ENCODE measurements at places on chromosomes 12 and 14.
A peak's percentile ranks its signal among the peaks of the same experiment; 100 is the strongest.

- peak; percentile 64 for DNase-seq
Observed at GRCh38 chr14:90274808-90275457, 18.6 kb downstream of the PSMC1 start.

DNA sequence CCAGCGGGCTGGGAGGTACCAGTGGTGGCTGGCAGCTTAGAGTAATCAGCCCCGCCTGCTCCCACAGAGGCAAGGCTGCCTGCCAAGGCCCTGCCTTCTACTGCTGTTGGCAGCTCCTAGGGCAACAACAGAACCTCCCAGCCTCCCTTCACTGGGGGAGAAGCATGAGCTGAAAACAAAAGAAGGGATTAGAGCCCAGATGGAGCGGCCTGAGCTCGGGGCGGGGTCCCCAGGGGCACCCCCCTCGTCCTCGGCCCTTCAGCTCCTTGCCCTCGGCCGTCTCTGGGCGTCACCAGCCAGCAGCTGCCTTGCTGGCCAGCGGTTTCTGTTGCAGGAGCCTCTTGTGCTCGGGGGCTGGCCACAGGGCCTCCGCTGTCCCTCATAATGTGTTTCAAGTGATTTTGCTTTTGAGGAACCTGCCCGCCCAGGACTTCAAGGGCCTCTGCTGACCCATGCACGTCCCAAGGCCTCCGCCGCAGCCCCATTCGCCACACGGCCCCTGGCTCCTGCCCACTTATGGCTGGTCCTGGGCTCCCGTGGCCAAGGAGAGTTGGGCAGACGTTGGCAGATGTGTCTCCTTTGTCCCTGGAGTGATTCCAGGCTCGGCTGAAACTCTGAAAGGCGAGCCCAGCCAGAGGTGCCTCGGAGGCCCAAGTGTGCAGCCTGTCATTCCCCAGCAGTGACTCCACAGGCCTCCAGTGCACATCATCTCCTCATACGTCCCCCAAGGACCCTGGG lies 49.7 kb downstream of the PSMA6 start:
- DNase-seq, result peak; percentile 64

- DNase-seq, result no peak
Observed at GRCh38 chr12:13980538-13981295, 685 bp downstream of the GRIN2B start.

DNA sequence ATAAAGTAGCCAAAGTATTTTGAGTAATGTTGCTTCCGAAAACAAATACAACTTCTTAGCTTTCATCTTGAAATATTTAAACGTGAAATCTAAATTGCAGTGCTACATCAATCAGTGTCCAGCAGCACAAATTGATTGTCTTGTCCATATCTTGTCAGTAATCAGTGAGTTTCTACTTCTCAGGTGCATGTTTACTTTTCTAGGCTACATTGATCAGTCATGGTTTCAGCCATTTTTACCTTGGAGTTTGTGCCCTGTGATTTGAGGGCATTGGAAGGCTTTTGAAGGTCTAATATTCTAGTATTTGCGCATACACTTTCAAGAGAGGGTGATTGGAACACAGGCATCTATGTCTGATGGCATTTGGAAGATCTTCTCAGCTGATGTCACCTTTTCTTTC lies 12.4 kb downstream of the RMST start:
- no peak for DNase-seq

GRCh38 chr14:56964895-56965294 lies 154.6 kb upstream of the OTX2 start:
- DNase-seq, result no peak

GRCh38 chr12:49990273-49990672 lies 17.5 kb downstream of the AQP6 start:
- no peak for DNase-seq

DNA sequence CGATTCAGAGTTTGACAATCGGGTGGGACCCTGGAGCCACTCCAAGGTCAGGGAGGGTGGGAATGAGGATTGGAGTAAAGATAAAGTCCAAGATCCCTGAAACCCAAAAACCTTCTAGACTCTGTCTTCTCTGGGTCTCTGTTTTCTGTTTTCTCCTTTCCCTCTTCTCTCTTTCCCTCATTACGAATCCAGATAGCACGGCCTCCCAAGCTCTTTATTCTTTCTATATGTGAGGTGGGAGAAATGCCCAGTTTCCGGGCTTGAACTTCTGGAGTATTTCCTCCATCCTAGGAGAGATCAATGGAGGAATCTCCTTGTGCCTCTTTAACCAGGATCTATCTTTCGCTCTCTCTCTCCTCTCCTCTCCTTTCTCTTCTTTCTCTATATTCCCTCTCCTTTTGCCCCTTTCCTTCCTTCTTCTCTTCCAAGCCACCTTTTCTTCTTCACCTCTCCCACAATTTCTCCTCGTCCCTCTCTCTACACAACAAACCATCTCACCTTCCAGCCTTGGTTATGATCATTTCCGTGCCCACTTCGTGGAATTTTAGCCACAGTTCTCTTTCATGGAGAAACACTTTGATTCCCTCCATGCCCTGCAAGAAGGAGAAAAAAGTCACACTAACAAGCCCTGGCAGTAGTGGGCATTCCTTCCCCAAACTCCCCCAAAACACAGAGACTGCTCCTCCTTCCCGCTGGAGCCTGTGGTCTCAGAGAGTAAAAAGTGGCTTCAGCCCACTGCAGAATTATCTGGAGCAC lies 4.4 kb downstream of the TBX5 start:
- no peak for DNase-seq

GRCh38 chr12:72030277-72030676 lies 91.6 kb downstream of the TPH2 start:
- no peak for DNase-seq

GRCh38 chr12:47808050-47808449 lies 11.7 kb downstream of the HDAC7 start:
- peak; percentile 74 for DNase-seq

- no peak for DNase-seq
Observed at GRCh38 chr12:76183459-76184186, 99.1 kb upstream of the NAP1L1 start.

- DNase-seq, result peak; percentile 40
Observed at GRCh38 chr14:61570549-61571290, 124.6 kb upstream of the HIF1A start.

DNA sequence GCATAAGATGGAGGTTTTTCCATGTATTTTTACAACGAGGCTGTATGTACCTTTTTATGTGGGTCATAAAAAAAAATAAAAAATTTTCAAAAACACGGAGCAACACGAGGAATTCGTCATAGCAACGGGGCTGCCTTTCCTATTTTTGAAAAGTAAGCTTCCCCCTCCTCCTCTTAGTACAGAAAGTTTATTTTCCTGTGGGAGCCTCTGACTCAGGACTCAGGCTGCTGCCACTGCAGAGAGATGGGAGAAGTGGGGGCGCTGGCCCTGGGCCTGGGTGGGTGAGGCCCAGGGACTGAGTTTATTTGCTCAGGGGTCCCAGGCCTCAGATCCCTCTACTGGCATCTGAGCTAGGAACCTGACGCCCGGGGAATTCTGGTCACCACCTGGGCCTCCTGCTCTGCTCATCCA lies 10.2 kb upstream of the CMKLR1 start:
- no peak for DNase-seq

DNA sequence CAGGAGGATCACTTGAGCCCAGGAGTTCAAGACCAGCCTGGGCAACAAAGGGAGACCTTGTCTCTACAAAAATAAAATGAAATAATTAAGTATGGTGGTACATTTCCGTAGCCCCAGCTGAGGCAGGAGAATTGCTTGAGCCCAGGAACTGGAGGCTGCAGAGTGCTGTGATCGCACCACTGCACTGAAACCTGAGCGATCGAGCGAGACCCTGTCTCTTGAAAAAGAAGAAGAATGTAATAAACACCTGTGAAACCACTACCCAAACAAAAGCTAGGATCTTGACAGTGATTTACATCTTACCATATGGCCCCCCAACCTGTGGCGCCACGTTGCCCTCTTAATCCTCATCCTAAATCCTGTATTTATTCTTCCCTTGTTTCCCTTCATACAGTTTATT lies 5.7 kb upstream of the DTX1 start:
- no peak for DNase-seq

DNA sequence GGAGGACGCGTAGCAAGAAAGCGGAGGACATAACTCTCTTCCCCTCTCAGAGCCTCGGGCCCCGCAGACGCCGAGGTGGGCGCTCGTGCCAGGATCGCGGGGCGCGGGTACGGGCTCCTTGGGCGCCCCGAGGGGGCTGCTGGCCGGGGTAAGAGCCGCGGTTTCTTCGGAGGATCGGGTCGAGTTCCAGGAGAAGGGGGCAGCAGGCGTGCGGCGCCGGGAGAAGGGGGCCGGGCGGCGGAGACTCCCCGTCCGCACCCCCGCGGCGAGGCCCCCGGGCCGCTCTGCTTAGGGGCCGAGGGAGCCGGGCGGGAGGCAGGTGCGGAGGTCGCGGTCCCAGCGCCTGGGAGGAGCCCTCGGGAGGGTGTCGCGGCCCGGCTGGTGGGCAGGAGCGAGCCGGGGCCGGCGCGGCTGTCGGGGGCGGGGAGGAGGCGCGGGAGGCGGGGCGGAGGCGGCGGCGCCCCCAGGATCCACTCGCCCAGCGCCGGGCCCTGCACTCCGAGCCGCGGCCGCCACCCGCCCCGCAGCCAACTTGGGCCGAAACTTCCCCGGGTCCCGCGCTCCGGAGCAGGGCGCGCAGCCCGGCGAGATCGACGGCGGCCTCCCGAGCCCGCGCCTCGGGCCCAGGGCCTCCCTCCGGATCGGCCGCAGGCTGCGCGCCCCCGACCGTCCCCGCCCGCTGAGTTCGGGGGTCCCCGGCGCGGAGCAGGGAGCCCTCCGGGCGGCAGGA lies 64.4 kb downstream of the FBXL14 start:
- no peak for DNase-seq

GRCh38 chr12:123905319-123905925 lies 67.2 kb downstream of the CCDC92 start:
- DNase-seq, result peak; percentile 67

DNA sequence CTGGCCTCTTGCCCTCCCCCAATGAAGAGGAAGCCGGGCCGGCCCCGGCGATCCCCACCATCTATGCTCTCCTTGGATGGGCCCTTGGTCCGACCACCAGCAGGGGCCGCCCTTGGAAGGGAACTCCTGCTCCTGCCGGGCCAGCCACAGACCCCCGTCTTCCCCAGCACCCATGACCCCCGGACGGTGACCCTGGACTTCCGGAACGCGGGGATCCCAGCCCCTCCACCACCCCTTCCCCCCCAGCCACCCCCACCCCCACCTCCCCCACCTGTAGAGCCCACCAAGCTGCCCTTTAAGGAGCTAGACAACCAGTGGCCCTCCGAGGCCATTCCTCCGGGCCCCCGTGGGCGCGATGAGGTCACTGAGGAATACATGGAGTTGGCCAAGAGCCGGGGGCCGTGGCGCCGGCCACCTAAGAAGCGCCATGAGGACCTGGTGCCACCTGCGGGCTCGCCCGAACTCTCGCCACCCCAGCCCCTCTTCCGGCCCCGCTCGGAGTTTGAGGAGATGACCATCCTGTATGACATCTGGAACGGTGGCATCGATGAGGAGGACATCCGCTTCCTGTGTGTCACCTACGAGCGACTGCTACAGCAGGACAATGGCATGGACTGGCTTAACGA lies 19.4 kb downstream of the SETD1B start:
- DNase-seq, result no peak

DNA sequence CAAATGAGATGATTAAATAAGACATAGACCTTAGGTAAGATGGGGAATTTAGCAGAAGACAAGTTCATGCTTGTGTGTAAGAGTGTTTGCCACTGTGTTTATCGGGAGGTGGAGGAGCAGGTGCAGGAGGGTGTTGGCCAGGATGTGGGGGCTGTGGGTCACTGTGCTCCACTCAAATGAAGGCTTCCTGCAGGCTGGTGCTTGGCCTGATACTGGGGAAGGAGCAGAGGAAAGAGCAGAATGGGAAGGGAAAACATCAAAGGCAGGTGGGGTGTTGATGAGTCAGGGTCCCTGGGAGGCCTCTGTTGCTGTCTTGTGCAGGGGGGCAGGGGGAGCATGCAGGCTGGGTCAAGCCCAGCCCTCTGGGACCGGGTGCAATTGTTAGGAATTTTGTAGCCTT lies 126.5 kb downstream of the TSPAN9 start:
- no peak for DNase-seq

GRCh38 chr12:95204141-95204866 lies 13.0 kb downstream of the FGD6 start:
- peak; percentile 37 for DNase-seq

DNA sequence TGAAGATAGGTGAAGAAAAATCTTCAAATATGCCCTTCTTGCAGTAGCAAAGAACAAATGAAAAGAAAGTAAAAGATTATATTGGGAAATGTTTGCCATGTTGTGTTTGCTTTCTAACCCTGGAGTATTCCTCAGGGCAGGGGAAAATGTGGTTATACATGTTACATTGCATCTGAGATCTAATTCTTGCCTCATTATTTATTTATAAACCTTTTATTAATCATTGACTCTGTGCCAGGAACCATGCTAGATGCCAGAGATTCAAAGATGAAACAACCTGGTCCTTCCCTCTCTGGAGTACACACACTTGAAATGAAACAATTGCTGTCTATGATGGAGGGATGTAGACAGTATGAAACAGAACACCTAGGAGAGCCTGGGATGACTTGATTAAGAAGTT lies 128.1 kb upstream of the HMGA2 start:
- DNase-seq, result no peak

DNA sequence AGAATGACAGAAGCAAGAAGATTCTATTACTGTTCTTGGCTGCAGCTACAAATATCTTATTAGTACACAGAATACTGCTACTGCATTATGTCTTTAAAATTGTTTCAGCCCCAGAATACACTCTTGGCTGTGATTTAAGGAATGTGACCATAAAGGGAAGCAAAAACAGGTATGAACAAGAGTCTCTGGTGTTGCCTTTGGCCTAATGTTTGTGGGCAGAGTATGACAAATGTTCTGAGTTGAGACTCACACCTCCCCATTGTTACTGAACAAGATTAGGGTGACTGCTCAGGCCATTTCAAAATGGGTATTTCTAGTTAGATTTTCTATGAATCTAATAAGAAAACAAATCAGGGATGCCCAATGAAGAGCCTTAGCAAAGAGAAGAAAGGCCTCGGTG lies 28.5 kb downstream of the TTC6 start:
- DNase-seq, result no peak

- no peak for DNase-seq
Observed at GRCh38 chr12:69298133-69298532, 50.0 kb upstream of the LYZ start.

DNA sequence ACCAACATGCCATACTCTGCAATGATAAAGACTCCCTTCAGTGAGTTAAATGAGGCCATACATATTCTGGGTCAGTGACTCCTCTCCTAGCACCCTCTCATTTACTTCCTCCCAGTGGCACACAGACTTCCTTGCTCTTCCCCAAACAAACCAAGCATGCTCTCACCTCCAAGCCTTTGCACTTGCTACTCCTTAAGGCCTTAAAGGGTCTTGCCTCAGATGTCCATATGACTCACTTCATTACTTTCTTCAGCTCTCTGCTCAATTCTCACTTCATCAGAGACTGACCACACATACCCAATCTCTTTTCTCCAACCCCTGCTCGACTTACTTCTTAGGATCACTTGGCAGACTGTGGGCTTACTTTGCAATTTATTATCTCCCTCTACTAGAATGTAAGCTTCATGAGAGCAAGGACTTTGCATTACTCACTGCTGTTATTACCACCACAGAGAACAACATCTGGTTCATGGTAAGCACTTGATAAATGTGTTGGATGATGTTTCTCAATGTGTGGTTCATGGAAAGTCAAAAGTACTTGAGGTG lies 22.8 kb downstream of the DDX24 start:
- DNase-seq, result no peak
